WTC11 (cell line): ENCODE measurements at places on chromosomes 3 and 15. TPM values are rescaled to one million over a fixed set of nuclear protein-coding genes. Genes with fewer than 3 reads are reported as not detected.

GRCh38 chr3:40872258-40872920 is 326.9 kb upstream of the CTNNB1 start:
- DNase-seq: no peak
- no peaks in the 10 kb centered on the region for H3K36me3 ChIP-seq
- H3K4me3 ChIP-seq: no peak overlapping the region
- H3K27ac ChIP-seq: no peak overlapping the region

DNA sequence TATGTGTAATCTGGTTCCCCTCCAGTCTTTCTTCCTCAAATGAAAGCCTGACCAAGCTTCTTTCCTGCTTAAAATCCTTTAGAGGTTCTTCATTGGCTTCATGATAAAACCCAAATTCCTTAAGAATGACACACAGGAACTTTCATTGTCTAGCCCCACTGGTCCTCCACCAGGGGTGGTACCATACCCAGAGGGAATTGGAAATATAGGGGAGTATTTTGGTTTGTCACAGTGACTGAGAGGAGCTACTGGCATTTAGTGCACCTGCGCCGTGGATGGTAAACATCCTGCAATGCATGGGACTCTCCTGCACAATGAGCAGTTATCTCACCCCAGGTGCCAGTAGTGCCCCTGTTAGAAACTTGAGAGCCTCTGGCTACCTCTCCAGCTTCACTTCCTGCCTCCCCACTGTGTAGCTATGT is 10.8 kb downstream of the ZWILCH start:
- no peak overlapping the region for H3K4me3 ChIP-seq
- peak overlapping the region; percentile 13; the same call in 1 of the 2 replicates for H3K27ac ChIP-seq
- H3K4me1 ChIP-seq: peaks cover 12% of the 10 kb centered on the region
- no peak for DNase-seq

DNA sequence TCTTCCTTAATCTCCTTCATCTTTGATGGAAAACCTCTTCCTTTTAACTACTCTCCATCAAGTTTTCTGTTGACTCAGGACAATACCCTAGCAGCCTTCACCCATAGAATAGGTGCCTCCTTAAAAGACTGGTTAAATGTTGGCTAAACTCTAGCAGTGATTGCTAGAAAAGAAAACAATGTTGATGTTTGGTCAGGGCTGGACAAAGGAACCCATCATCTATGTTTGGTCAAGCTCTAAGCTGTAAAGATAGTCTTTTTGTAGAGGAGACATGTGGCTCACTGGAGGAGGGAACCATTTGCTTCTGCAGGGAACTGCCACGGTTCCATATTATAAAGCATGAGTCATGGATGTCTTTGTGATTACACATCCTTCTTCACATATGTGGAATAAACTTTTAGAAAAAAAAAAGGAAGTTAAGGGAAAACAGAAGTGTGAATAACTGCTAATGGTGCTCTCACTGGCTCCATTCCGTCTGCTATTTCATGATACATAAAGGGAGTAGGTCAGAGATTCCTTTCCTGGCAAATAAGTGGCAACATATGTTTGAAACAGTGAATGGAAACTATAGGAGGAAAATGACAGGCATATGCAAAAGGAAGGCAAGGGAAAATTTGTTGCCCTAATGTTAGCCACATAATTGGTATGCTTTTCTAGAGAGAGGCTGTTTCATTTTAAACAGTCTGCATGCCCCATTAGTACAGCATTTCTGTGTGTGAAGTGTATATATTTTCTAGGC is 78.2 kb downstream of the CMSS1 start:
- H3K27me3 ChIP-seq: no peaks in the 10 kb centered on the region
- peak overlapping the region; percentile 82 for H3K27ac ChIP-seq
- no peaks in the 10 kb centered on the region for H3K36me3 ChIP-seq
- peaks cover 32% of the 10 kb centered on the region for H3K4me1 ChIP-seq
- no peak for DNase-seq

DNA sequence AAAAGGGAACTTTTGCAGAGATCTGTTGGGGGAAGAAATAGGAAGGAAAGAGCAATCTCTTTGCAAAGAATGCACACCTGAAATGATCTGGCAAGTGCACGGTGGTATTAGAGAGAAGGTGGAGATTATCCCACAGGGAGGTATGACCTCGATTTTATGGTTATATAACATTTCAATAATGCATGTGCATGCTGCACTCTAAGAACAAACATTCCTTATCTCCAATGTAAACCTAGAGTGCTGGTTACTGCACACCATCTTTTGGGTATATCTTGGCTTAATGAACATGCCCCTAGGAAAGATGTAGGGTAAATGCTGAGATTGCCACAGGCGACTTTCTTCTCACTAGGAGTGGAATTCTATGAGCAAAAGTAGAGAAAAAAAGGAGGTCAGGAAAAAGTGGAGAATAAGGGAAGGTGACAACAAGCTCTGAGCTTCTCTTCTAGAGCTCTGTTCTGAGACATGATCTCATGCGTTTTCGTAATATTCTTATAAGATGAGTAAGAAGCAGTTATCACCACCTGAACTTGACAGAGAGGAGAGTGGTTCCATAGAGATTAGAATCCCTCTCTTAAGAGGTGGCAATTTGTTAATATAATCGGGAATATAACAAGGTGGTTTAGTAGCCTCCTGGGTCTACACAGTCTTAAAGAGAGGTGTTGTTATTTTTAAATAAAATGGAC is 117.5 kb upstream of the TMC3 start:
- H3K27me3 ChIP-seq: no peaks in the 10 kb centered on the region
- peaks cover 8% of the 10 kb centered on the region for H3K4me1 ChIP-seq
- no peak for DNase-seq
- H3K27ac ChIP-seq: no peak overlapping the region
- H3K36me3 ChIP-seq: no peaks in the 10 kb centered on the region

- peaks cover 50% of the 10 kb centered on the region for H3K27me3 ChIP-seq
- no peak overlapping the region for H3K27ac ChIP-seq
- no peak overlapping the region for H3K4me3 ChIP-seq
Observed at GRCh38 chr15:48647962-48648361, 2.5 kb upstream of the FBN1 start.

GRCh38 chr3:62131620-62132019 is 241.7 kb downstream of the FEZF2 start:
- no peak for DNase-seq
- peaks cover 17% of the 10 kb centered on the region for H3K4me1 ChIP-seq
- peaks cover 20% of the 10 kb centered on the region for H3K36me3 ChIP-seq

- H3K36me3 ChIP-seq: peaks cover 18% of the 10 kb centered on the region
- peaks cover 16% of the 10 kb centered on the region for H3K4me1 ChIP-seq
- H3K4me3 ChIP-seq: no peak overlapping the region
Observed at GRCh38 chr15:98447069-98447468, 201.3 kb upstream of the IGF1R start.

DNA sequence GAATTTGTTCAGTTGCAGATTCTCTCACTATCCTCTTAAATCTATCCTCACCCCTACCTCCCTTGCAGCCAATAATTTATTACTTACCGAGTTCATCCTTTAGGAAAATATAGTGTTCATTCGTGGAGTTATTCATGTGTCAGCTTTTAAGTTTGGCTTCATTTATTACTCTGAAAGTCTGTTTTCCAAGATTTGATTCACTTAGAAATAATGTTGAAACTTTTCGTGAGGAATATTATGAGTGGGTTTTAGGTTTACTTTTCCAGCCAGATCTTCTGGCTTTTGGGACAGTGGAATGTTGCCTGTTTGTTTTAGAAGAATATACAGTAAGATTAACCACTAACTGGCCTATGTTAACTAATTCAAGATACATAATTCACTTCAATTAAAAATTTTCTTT is 161.0 kb upstream of the CGNL1 start:
- no peak for DNase-seq
- H3K27ac ChIP-seq: peak overlapping the region; percentile 39; the same call in 1 of the 2 replicates
- H3K4me3 ChIP-seq: no peak overlapping the region
- peaks cover 75% of the 10 kb centered on the region for H3K4me1 ChIP-seq
- no peaks in the 10 kb centered on the region for H3K36me3 ChIP-seq

GRCh38 chr15:60480888-60481287 is 1.9 kb upstream of the ICE2 start:
- no peaks in the 10 kb centered on the region for H3K36me3 ChIP-seq
- H3K27ac ChIP-seq: no peak overlapping the region
- peaks cover 23% of the 10 kb centered on the region for H3K4me1 ChIP-seq
- H3K4me3 ChIP-seq: no peak overlapping the region

- no peaks in the 10 kb centered on the region for H3K36me3 ChIP-seq
- H3K27me3 ChIP-seq: no peaks in the 10 kb centered on the region
- no peak overlapping the region for H3K27ac ChIP-seq
- DNase-seq: no peak
- H3K4me1 ChIP-seq: peaks cover 9% of the 10 kb centered on the region
Observed at GRCh38 chr3:109803274-109803673, 465.9 kb upstream of the DPPA4 start.

DNA sequence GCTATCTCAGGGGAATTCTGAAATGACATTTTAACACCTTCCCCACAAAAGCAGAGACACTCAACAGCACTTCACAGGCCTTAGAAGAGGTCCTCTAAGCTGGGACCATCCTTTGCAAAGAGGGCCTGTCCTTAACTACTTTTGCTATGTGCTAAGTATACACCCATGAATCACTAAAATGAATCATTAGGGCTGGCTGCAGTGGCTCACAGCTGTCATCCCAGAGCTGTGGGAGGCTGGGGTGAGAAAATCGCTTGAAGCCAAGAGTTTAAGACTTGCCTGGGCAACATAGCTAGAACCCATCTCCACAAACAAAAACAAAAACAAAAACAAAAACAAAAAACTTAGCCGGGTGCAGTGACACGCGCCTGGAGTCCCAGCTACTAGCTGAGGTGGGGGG is 53.9 kb upstream of the MELTF start:
- peaks cover 3% of the 10 kb centered on the region; the same call in 1 of the 2 replicates for H3K4me1 ChIP-seq
- no peak overlapping the region for H3K4me3 ChIP-seq
- H3K36me3 ChIP-seq: peaks cover 8% of the 10 kb centered on the region
- DNase-seq: no peak
- H3K27ac ChIP-seq: no peak overlapping the region

GRCh38 chr15:58438956-58439355 is 7.2 kb downstream of the LIPC start:
- H3K4me1 ChIP-seq: peaks cover 39% of the 10 kb centered on the region
- no peaks in the 10 kb centered on the region for H3K36me3 ChIP-seq
- DNase-seq: no peak
- H3K27me3 ChIP-seq: peaks cover 10% of the 10 kb centered on the region

- H3K27me3 ChIP-seq: no peaks in the 10 kb centered on the region
- H3K27ac ChIP-seq: no peak overlapping the region
- H3K4me3 ChIP-seq: no peak overlapping the region
- H3K36me3 ChIP-seq: peaks cover 2% of the 10 kb centered on the region; the same call in 1 of the 2 replicates
Observed at GRCh38 chr3:19632099-19633074, 301.6 kb downstream of the EFHB start.

DNA sequence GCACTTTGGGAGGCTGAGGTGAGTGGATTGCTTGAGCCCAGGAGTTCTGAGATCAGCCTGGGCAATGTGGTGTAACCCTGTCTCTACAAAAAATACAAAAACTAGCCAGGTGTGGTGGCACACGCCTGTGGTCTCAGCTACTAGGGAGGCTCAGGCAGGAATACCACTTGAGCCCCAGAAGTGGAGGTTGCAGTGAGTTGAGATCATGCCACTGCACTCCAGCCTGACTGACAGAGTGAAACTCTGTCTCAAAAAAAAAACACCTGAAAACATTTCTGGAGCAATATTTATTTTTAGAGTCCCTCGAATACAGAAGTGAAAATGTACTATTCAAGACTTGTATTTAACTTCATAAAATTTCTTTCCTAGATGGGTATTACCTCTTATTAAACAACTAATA is 4.6 kb downstream of the SPCS1 start:
- DNase-seq: no peak
- no peaks in the 10 kb centered on the region for H3K27me3 ChIP-seq
- peaks cover 9% of the 10 kb centered on the region for H3K4me1 ChIP-seq
- H3K4me3 ChIP-seq: no peak overlapping the region
- no peak overlapping the region for H3K27ac ChIP-seq

DNA sequence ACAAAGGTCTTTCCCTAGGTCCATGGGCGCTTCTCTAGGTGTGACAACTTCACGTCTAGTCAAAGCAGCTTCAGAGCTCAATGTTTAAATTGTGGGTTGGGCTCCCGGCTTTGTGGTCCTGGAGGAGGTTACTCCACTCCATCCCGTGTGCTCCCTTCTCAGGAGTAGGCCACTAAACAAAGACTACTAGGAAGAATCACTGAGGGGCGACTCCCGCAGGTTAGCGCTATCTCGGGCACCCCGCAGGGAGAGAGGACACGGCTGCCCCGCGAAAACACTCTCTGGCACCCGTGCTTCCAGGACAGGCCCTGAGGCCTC is 500 bp downstream of the PARP6 start:
- peaks cover 17% of the 10 kb centered on the region for H3K4me1 ChIP-seq
- H3K4me3 ChIP-seq: peak overlapping the region; percentile 84
- H3K27me3 ChIP-seq: peaks cover 18% of the 10 kb centered on the region
- DNase-seq: no peak
- no peak overlapping the region for H3K27ac ChIP-seq
- peaks cover 6% of the 10 kb centered on the region for H3K36me3 ChIP-seq

GRCh38 chr15:101024706-101025500 is 105.7 kb downstream of the LRRK1 start:
- no peak for DNase-seq
- no peak overlapping the region for H3K27ac ChIP-seq
- H3K27me3 ChIP-seq: no peaks in the 10 kb centered on the region; the same call in 1 of the 2 replicates
- H3K4me1 ChIP-seq: peaks cover 15% of the 10 kb centered on the region

- peaks cover 10% of the 10 kb centered on the region for H3K4me1 ChIP-seq
- DNase-seq: no peak
- peak overlapping the region; percentile 48; the same call in 1 of the 2 replicates for H3K27ac ChIP-seq
- H3K4me3 ChIP-seq: no peak overlapping the region
Observed at GRCh38 chr3:146803745-146804144, 198.6 kb upstream of the PLSCR5 start.

- no peak overlapping the region for H3K4me3 ChIP-seq
- peaks cover 69% of the 10 kb centered on the region for H3K4me1 ChIP-seq
- H3K27me3 ChIP-seq: no peaks in the 10 kb centered on the region
- no peaks in the 10 kb centered on the region for H3K36me3 ChIP-seq
- no peak overlapping the region for H3K27ac ChIP-seq
Observed at GRCh38 chr15:31333119-31333518, 6.5 kb downstream of the KLF13 start.

GRCh38 chr3:112847692-112848091 is 1.0 kb upstream of the CD200R1L start:
- no peak overlapping the region for H3K27ac ChIP-seq
- no peak for DNase-seq
- no peaks in the 10 kb centered on the region; the same call in 1 of the 2 replicates for H3K27me3 ChIP-seq
- H3K4me1 ChIP-seq: no peaks in the 10 kb centered on the region; the same call in 1 of the 2 replicates
- peaks cover 18% of the 10 kb centered on the region for H3K36me3 ChIP-seq

Gene IL17RB
- 5.3 to 6.4 TPM (median 5.6 TPM) in 3 replicates for total RNA-seq

Gene STARD9
- 5.7 to 6.6 TPM (median 6.2 TPM) in 3 replicates for total RNA-seq

Gene PRR23E
- total RNA-seq: not detected in 3 replicates

Gene OR4F15
- not detected in 3 replicates for total RNA-seq

Gene DZIP1L
- total RNA-seq: 11.2 to 15.3 TPM (median 11.2 TPM) in 3 replicates

Gene NR1I2
- total RNA-seq: 1.7 to 2.8 TPM (median 2.7 TPM) in 3 replicates

Gene VGLL3
- 6.1 to 10.4 TPM (median 6.9 TPM) in 3 replicates for total RNA-seq

Gene KLHL6
- 0.11 to 0.23 TPM (median 0.18 TPM) in 3 replicates for total RNA-seq
